Liver (tissue), 10 donors: ENCODE measurements at places on chromosomes 4 and X. TPM values are rescaled to one million over a fixed set of nuclear protein-coding genes. Genes with fewer than 3 reads are reported as not detected.

DNA sequence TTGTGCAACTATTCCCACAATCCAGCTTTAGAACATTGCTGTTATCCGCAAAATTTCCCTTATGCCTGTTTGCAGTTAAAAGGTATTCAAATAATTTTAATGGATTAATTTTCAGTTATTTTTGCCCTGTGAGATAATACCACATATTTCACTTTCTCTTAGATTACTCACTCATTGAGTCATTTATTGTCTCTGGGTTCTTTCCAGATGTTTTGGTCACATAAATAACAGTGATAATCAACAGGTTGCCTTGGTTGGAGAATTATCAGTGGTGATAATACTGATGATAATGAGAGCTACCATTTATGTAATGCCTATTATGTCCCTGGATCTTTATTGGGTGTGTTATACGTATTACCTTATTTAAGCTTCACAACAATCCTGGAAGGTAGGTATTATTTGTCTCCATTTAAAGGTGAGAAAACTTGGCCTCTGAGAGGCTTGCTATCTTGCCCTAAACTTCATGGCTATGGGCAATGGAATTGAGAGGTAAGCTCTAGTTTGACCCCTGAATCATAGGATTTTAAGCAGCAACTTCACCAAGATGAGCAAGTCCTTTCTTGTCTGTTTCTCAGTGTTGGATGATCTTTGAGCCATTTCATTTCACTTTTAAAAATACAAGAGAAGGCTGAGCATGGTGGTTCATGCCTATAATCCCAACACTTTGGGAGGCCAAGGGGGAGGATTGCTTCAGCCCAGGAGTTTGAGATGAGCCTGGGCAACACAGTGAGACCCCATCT lies 87.4 kb downstream of the KIT start:
- H3K4me3 ChIP-seq: no peak overlapping the region
- H3K36me3 ChIP-seq: no peaks in the 10 kb centered on the region
- H3K27ac ChIP-seq: no peak overlapping the region
- no peak for DNase-seq

GRCh38 chr4:95165926-95166524 lies 382.7 kb downstream of the UNC5C start:
- no peak for DNase-seq
- no peaks in the 10 kb centered on the region for H3K4me1 ChIP-seq
- H3K4me3 ChIP-seq: no peak overlapping the region
- no peak overlapping the region for H3K27ac ChIP-seq
- no peaks in the 10 kb centered on the region for H3K27me3 ChIP-seq
- H3K36me3 ChIP-seq: no peaks in the 10 kb centered on the region

DNA sequence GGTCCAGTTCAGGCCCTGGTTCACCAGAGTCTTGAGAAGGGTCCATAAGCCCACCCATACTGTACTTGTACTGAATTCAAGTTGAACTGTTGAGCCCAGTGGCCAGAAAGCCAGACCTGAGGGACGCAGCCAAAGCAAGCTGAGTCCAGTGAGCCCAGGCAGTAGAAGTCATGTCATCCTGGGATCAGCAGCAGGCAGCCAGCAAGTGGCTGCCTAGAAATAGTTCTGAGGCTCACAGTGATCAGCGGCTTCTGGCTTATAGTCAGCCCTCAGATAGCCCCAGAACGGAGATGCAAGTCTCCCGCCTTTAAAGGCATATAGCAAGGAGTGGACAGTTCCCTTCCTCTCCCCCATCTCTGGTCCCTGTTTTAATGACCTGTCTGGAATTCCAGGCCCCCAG lies 347.1 kb downstream of the FBXW7 start:
- H3K27ac ChIP-seq: no peak overlapping the region
- no peak for DNase-seq
- H3K4me1 ChIP-seq: no peaks in the 10 kb centered on the region
- no peaks in the 10 kb centered on the region for H3K27me3 ChIP-seq
- H3K4me3 ChIP-seq: no peak overlapping the region
- H3K36me3 ChIP-seq: no peaks in the 10 kb centered on the region

DNA sequence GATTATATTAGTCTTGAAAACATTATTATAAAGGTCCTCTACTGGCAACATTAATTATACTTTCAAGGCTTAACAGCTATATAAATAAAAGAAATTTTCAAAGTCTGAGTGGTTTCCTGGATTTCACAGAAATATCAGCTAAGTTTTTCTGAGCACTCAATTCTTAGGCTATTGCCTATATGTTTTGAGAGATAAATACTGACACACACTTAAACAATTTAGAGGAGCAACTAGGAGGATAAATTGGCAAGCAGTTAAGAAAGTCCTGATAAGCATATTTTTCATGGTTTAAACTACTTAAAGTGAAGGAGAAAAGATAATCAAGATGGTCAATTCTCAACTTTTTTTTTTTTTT lies 2.7 kb upstream of the MGARP start:
- peaks cover 5% of the 10 kb centered on the region for H3K27me3 ChIP-seq
- peaks cover 16% of the 10 kb centered on the region for H3K4me1 ChIP-seq
- no peaks in the 10 kb centered on the region for H3K36me3 ChIP-seq
- no peak for DNase-seq
- no peak overlapping the region for H3K4me3 ChIP-seq

Gene STARD8
- 9.8 TPM for total RNA-seq

GRCh38 chr4:2818351-2818939 lies 25.2 kb upstream of the ADD1 start:
- no peak overlapping the region for H3K27ac ChIP-seq
- H3K4me1 ChIP-seq: peaks cover 5% of the 10 kb centered on the region
- DNase-seq: no peak
- H3K36me3 ChIP-seq: peaks cover 23% of the 10 kb centered on the region
- H3K4me3 ChIP-seq: no peak overlapping the region

DNA sequence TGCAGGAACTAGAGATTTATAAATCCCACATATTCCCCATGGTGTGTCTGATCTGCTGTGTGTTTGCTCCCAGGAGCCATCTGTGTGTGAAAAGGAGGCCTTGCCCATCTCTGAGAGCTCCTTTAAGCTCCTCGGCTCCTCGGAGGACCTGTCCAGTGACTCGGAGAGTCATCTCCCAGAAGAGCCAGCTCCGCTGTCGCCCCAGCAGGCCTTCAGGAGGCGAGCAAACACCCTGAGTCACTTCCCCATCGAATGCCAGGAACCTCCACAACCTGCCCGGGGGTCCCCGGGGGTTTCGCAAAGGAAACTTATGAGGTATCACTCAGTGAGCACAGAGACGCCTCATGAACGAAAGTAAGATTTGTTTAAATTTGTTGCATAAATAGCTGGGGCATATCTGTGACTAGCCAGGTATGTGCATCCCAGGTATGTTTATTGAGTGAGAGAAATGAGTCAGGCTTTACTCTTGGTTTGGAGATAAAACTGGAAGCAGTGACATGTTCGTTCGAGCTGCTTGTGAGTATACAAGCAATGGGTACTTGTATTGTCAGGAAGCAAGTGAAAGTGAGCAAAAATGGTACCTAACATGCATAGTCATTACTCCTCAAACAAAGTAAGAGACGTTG lies 89.5 kb downstream of the PTTG2 start:
- H3K4me1 ChIP-seq: no peaks in the 10 kb centered on the region
- H3K4me3 ChIP-seq: no peak overlapping the region
- DNase-seq: no peak
- peaks cover 37% of the 10 kb centered on the region for H3K36me3 ChIP-seq
- H3K27me3 ChIP-seq: no peaks in the 10 kb centered on the region

Gene NKAP
- total RNA-seq: 3.3 TPM

DNA sequence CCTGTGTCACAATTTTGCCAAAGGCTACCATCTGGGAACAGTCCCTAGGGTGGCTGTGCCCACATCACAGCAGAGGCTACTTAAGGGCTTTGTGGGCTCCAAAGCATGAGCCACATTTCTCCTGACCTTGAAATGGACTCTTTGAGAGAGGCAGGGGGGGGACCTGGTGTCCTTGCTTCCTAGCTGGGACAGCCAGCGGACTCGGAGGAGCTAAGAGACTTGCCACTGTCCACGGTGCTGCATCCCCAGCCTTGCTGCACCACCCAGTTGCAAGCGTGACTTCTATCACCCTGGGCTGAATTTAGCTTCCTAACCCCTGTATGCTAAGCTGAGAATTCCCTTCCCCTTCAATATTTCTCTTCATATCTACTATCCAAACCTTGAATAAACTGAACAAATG lies 99.0 kb downstream of the PHKA2 start:
- no peak overlapping the region for H3K4me3 ChIP-seq
- H3K27me3 ChIP-seq: no peaks in the 10 kb centered on the region
- H3K4me1 ChIP-seq: peaks cover 6% of the 10 kb centered on the region
- no peak for DNase-seq
- H3K27ac ChIP-seq: no peak overlapping the region

Gene PKD2
- total RNA-seq: 10.5 TPM

DNA sequence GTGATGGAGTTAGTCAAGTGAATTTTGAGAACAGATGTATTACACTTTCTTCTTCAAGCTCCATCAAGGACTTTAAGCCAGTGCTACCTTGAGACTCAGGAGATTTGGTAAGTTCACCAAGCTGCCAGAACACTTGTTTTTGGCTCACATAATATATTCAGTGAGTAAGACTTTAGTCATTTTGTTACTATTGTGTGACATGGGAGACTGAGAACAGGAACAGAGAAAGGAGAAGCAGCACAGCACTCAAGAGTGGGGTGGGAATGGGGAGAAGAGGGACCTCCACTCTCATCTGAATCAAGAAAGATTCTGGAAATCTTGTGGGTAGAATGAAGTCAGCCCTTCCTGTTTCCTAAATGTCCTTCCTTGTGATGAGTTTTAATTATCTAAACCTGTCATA lies 87.3 kb upstream of the TET2 start:
- H3K27ac ChIP-seq: no peak overlapping the region
- no peak overlapping the region for H3K4me3 ChIP-seq
- no peak for DNase-seq

Gene IL13RA2
- total RNA-seq: 3.4 TPM

DNA sequence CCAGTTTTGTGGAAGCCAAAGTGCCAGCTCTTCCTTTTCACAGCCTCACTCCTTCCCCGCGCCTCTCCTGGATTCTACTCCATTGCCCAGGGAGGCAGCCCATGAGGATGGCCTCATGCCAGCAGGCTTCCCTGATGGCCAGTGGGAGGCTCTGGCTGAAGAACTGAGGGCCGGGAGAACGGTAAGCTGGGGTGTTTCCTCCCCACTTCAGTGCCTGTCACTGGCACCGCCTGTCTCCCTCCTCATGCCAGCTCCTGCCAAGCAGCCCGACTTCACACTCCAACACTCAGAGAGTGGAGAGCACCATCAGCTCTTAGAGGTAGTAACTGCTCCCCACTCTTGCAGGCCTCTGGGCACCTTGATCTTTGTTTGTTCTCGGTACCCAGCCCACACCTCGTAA lies 46.9 kb upstream of the STIM2 start:
- no peak overlapping the region for H3K4me3 ChIP-seq
- H3K36me3 ChIP-seq: no peaks in the 10 kb centered on the region
- H3K27ac ChIP-seq: no peak overlapping the region
- DNase-seq: no peak

Gene CNOT6L
- total RNA-seq: 17.7 TPM

Gene CEP135
- 9.8 TPM for total RNA-seq

DNA sequence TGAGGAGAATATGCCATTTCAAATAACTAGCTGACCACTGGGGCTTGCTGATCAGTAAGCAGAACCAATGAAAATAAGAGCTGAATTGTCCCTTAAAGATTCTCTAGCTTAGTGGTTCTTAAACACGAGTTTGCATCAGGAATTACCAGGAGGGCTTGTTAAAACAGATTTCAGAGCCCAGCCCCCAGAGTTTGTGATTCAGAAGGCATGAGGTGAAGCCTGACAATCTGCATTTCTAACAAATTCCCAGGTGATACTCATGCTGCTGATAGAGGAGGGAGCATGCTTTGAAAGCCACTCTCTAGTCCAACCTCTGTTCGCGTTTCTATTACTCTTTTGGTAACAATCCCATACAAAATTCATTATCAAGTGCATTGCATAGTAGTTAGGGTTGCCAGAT lies 35.5 kb downstream of the DCX start:
- no peaks in the 10 kb centered on the region for H3K4me1 ChIP-seq
- DNase-seq: no peak
- no peaks in the 10 kb centered on the region for H3K27me3 ChIP-seq
- no peaks in the 10 kb centered on the region for H3K36me3 ChIP-seq
- H3K4me3 ChIP-seq: no peak overlapping the region

Gene CT45A3
- not detected for total RNA-seq

GRCh38 chrX:154712781-154713740 lies 37.8 kb downstream of the GAB3 start:
- no peak overlapping the region for H3K27ac ChIP-seq
- no peak overlapping the region for H3K4me3 ChIP-seq
- no peaks in the 10 kb centered on the region for H3K36me3 ChIP-seq
- no peaks in the 10 kb centered on the region for H3K4me1 ChIP-seq
- H3K27me3 ChIP-seq: no peaks in the 10 kb centered on the region
- no peak for DNase-seq

Gene EPGN
- 0.09 TPM for total RNA-seq

- no peak overlapping the region for H3K4me3 ChIP-seq
- no peaks in the 10 kb centered on the region for H3K27me3 ChIP-seq
- no peaks in the 10 kb centered on the region for H3K4me1 ChIP-seq
- no peak for DNase-seq
- H3K27ac ChIP-seq: no peak overlapping the region
- H3K36me3 ChIP-seq: no peaks in the 10 kb centered on the region
Measured at GRCh38 chr4:20486433-20486832, 213.8 kb upstream of the PACRGL start.

Gene PNPLA4
- total RNA-seq: 15.6 TPM

- no peaks in the 10 kb centered on the region for H3K4me1 ChIP-seq
- H3K27ac ChIP-seq: no peak overlapping the region
- H3K27me3 ChIP-seq: no peaks in the 10 kb centered on the region
- no peak for DNase-seq
- H3K36me3 ChIP-seq: no peaks in the 10 kb centered on the region
- no peak overlapping the region for H3K4me3 ChIP-seq
Measured at GRCh38 chr4:108072300-108072699, 82.6 kb downstream of the HADH start.

GRCh38 chr4:101696276-101697010 lies 94.1 kb upstream of the BANK1 start:
- no peaks in the 10 kb centered on the region for H3K4me1 ChIP-seq
- DNase-seq: no peak
- H3K4me3 ChIP-seq: no peak overlapping the region
- H3K36me3 ChIP-seq: no peaks in the 10 kb centered on the region
- no peaks in the 10 kb centered on the region for H3K27me3 ChIP-seq

GRCh38 chr4:98945297-98945850 lies 16.4 kb upstream of the EIF4E start:
- H3K4me1 ChIP-seq: no peaks in the 10 kb centered on the region
- no peak overlapping the region for H3K4me3 ChIP-seq
- H3K27me3 ChIP-seq: no peaks in the 10 kb centered on the region
- no peak overlapping the region for H3K27ac ChIP-seq

Gene TMEM35A
- not detected for total RNA-seq

Gene TEX13C
- not detected for total RNA-seq

- H3K4me1 ChIP-seq: peaks cover 2% of the 10 kb centered on the region
- peaks cover 2% of the 10 kb centered on the region for H3K27me3 ChIP-seq
- no peak overlapping the region for H3K27ac ChIP-seq
- no peak overlapping the region for H3K4me3 ChIP-seq
Measured at GRCh38 chr4:110644008-110644407, 21.1 kb upstream of the PITX2 start.

GRCh38 chr4:145177906-145178538 lies 2.4 kb downstream of the OTUD4 start:
- peak overlapping the region; percentile 87 for H3K4me3 ChIP-seq
- no peak for DNase-seq
- H3K27me3 ChIP-seq: no peaks in the 10 kb centered on the region
- peaks cover 14% of the 10 kb centered on the region for H3K4me1 ChIP-seq
